Fibroblast of lung (primary cell): ENCODE measurements at places on chromosomes 3 and 15. TPM values are rescaled to one million over a fixed set of nuclear protein-coding genes. Genes with fewer than 3 reads are reported as not detected.

The PLA1A gene
- under 0.01 and 0.26 TPM in 2 replicates for total RNA-seq

The GJD2 gene
- total RNA-seq: not detected in 2 replicates

The C2CD4B gene
- total RNA-seq: not detected in 2 replicates

The RAD51 gene
- total RNA-seq: 0.77 and 1.3 TPM in 2 replicates

The TIGIT gene
- total RNA-seq: not detected in 2 replicates

The RNF13 gene
- 81.7 and 86.8 TPM in 2 replicates for total RNA-seq

The RTP3 gene
- not detected in 2 replicates for total RNA-seq

The VEPH1 gene
- 21.1 and 34.7 TPM in 2 replicates for total RNA-seq

The AADACL2 gene
- total RNA-seq: under 0.01 TPM in 1 of 2 replicates, not detected in the other

The OXTR gene
- 0.26 and 3.6 TPM in 2 replicates for total RNA-seq

The BOC gene
- 2.1 and 3.9 TPM in 2 replicates for total RNA-seq

The SERINC4 gene
- under 0.01 and 0.17 TPM in 2 replicates for total RNA-seq

The PLA2G4D gene
- total RNA-seq: not detected in 2 replicates
